ENCODE measurements at places on chromosomes 12 and 14. TPM values are rescaled to one million over a fixed set of nuclear protein-coding genes. Genes with fewer than 3 reads are reported as not detected.

DLGAP5 gene
- 48.5 TPM for total RNA-seq

SLCO1A2 gene
- not detected for total RNA-seq

TAS2R20 gene
- total RNA-seq, result under 0.01 TPM

FGF6 gene
- total RNA-seq, result not detected

BDKRB2 gene
- 9.5 TPM for total RNA-seq

FLRT2 gene
- 2.2 TPM for total RNA-seq

DDX24 gene
- 89.9 TPM for total RNA-seq

HOTAIR gene
- total RNA-seq, result not detected

CPNE6 gene
- not detected for total RNA-seq

Measured in bronchus fibroblast of lung (primary cell).